ENCODE measurements at places on chromosomes 13 and 19. TPM values are rescaled to one million over a fixed set of nuclear protein-coding genes. Genes with fewer than 3 reads are reported as not detected.

MAB21L1 gene
- total RNA-seq: 0.28 TPM

SMG9 gene
- total RNA-seq: 13.7 TPM

LIG4 gene
- 9.5 TPM for total RNA-seq

LHB gene
- not detected for total RNA-seq

ZNF581 gene
- total RNA-seq: 30.8 TPM

TIMM29 gene
- 40.2 TPM for total RNA-seq

CBY2 gene
- not detected for total RNA-seq

All from airway epithelial cell (primary cell).